ENCODE measurements at places on chromosomes 7 and 10. TPM values are rescaled to one million over a fixed set of nuclear protein-coding genes. Genes with fewer than 3 reads are reported as not detected.
A peak's percentile ranks its signal among the peaks of the same experiment; 100 is the strongest.

The SKAP2 gene
- total RNA-seq: 11.4 TPM

The MAGI2 gene
- 6.9 TPM for total RNA-seq

DNA sequence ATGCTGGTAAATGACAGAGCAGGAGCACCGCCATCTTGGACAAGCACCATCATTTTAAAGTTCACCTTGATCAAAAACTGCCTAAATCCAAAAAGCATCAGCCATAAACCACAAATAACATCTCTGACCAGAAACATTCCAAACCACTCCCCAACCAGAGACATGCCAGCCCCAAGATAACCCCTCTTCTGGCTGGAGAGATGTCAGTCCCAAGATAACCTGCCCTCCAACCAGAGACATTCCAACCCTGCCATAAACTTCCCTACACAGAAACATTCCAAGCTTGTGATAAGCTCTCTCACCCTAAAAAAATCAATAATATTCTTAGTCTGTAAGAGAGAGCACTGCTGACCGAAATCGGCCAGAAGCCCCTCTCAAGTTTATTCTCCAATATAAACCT lies 659.3 kb downstream of the XPNPEP1 start:
- DNase-seq: no peak

DNA sequence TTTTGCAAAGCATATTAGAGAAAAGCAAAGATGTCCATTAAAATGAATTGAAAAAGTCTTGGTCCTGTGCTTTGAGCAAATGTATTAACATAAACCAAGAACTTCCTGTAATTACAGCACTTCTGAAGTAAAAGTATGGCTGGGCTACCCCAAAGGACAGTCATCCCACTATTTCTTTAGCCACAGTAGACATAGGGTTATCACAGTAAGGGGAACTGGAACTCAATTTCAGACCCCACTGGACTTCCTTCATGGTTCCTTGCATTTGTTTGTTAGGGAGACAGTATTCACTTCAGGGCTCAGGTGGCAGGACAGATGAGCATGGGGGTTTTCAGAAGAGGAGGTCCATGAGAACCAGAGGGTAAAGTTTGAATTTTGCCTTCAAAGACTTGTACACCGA lies 203.1 kb upstream of the PDE1C start:
- DNase-seq: no peak

DNA sequence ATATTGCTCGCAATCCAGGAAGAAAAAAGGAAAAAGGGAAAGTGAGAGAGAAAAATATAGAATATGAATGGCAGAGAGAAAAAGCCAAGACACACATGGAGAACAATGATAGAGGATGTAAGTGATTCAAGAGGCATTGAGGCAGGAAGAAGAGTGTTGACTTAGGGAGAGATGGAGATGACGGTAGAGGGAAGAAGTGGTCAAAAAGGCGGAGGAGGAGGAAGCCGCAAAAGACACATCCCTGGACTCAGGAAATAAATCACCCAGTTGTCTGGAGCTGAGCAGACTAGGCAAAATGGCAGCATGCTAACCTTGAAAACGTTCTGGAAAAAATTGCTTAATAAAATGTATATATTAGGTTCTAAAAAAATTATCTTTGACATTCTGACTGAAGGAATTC lies 17.7 kb upstream of the GPR37 start:
- DNase-seq: no peak

GRCh38 chr7:101362334-101363195 lies at the start of gene COL26A1:
Gene COL26A1, plus strand, starts transcription at chr7:101362875. Its CDS starts 158 bp downstream, at chr7:101363033.
- DNase-seq: no peak

The NAT16 gene
- not detected for total RNA-seq

The MLXIPL gene
- 22.3 TPM for total RNA-seq

The NACAD gene
- 1.4 TPM for total RNA-seq

DNA sequence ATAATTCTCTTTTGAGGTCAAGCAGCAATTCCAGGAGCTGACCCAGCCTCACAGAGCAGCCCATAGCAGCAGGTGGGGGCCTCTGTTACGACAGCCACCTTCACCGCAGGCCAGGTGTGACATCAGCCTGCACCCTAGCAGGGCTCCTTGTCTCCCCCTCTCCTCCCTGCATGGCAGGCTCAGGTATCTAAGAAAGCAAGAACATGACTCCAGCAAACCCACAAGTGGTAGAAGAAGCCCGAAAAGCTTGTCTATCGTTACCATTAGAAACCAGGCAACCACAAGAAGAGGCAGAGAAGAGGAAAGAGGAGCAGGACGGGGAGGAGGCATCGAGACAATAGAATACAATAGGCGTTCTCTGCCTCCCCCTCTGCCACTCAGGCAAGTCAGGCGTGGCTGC lies 104.0 kb upstream of the PRR15 start:
- DNase-seq: no peak

DNA sequence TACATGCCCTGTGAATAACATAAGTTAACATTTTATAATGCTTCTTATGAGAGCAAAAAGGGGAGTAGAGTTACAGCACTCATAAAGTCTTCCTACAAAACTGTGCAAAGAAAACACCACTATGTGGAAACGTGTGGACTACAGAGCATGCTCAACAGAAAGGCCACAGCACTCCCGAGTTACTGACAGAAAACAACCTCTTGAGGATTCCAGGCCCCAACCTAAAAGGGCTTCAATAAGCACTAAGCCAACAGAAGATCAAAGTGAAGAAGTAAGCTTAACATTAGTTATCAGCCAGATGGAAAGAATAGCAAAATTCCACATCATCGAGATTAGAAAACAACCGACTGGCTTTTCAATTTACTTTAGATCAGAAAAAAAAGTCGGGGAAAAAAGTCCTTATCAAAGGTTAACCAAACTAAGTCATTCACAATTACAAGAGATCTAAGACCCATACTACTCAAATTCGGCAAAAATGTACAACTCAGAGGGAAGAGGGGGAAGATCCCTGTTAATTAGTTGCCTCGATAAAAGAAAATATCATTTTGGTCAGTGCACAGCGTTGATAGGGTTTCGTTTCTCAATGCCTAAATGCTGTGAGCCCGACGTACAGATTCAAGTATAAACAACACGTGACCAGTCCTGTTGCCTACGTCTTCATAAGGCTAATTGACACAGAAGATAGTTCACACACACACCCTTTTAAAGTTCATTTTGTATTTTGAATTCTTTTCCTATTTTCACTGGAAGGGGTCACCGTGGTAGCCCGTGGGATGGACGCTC lies 1.4 kb downstream of the KBTBD2 start:
- peak; percentile 82 for DNase-seq

GRCh38 chr7:128742206-128742605 lies 3.0 kb downstream of the CALU start:
- DNase-seq: no peak

- no peak for DNase-seq
Observed at GRCh38 chr7:99001482-99002147, 123.3 kb downstream of the TRRAP start.

GRCh38 chr7:101538596-101539459 lies 90.3 kb downstream of the MYL10 start:
- DNase-seq: no peak

The AGAP5 gene
- total RNA-seq: 5.4 TPM

DNA sequence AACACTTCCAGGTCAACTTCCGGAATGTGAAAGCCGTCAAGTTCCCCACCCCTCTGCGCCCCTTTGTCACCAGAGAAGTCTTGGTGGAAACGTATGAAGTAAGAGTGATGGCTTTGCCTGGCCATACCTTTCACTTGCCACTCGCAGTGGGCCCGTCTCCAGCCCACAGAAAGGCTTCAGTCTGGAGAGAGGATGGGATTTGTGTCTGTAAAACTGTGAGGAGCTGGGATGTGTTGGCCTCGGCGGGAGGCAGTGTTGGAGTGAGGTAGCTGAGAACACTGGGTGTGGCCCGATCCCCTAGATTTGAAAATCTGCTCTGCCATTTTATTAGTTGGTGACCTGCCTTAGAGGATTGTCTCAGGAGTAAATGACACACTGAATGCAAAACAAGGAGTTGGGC lies 6.4 kb downstream of the ADCK2 start:
- DNase-seq: no peak

GRCh38 chr7:73909996-73910395 lies 49.0 kb downstream of the TMEM270 start:
- DNase-seq: no peak

- no peak for DNase-seq
Observed at GRCh38 chr7:119545118-119545517, 727.9 kb upstream of the KCND2 start.

GRCh38 chr10:117165538-117166417 lies 27.7 kb upstream of the VAX1 start:
- DNase-seq: no peak

The FFAR4 gene
- total RNA-seq: 1.6 TPM

DNA sequence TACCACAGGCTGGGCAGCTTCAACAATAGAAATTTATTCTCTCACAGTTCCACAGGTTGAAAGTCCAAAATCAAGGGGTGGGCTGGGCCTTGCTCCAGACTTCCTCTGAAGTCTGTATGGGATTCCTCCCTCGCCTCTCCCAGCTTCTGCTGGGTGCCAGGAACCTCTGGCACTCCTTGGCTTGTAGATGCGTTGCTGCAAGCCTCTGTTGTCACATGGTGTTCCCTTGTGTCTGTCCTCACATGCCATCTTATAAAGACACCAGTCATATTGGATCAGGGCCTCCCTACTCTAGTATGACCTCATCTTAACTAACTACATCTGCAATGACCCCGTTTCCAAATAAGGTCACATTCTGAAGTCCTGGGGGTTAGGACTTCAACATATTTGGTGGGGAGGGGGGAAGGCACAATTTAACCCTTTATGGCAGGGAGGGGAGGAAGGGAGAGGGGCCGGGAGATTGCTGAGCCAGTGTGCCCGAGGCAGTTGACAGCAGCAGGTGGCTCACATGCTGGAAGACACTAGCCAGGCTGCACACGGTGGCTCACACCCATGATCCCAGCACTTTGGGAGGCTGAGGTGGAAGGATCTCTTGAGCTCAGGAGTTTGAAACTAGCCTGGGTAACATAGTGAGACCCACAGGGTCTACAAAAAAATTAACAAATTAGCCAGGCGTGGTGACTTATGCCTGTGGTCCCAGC lies 18.8 kb downstream of the ZNF282 start:
- DNase-seq: no peak

The GIMAP2 gene
- total RNA-seq: 7.3 TPM

DNA sequence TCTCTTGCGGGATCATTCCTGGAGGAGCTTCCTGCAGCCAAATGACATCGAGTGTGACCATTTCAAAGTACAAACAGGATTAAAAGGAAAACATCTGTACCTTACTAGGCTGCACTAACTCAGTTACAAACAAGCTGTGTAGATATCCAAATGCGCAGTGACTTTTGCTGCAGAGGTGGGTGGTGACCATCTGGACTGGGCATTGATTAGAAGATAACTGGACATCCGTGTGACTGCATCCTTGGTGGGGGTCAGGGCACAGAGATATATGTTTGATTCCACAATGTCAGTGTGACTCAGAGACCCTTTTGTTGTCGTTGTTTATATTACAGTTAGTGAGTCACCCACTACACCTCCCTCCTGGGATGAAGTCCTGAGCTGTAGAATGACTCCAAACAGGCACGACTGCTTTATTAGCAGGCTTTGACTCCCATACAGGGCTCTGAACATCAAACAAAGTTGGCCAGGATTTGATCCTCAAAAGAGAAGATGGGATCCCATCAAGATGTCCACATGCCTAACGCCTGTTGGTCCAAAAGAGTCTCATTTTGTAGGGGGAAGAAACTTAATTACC lies 56.7 kb upstream of the SDK1 start:
- no peak for DNase-seq

DNA sequence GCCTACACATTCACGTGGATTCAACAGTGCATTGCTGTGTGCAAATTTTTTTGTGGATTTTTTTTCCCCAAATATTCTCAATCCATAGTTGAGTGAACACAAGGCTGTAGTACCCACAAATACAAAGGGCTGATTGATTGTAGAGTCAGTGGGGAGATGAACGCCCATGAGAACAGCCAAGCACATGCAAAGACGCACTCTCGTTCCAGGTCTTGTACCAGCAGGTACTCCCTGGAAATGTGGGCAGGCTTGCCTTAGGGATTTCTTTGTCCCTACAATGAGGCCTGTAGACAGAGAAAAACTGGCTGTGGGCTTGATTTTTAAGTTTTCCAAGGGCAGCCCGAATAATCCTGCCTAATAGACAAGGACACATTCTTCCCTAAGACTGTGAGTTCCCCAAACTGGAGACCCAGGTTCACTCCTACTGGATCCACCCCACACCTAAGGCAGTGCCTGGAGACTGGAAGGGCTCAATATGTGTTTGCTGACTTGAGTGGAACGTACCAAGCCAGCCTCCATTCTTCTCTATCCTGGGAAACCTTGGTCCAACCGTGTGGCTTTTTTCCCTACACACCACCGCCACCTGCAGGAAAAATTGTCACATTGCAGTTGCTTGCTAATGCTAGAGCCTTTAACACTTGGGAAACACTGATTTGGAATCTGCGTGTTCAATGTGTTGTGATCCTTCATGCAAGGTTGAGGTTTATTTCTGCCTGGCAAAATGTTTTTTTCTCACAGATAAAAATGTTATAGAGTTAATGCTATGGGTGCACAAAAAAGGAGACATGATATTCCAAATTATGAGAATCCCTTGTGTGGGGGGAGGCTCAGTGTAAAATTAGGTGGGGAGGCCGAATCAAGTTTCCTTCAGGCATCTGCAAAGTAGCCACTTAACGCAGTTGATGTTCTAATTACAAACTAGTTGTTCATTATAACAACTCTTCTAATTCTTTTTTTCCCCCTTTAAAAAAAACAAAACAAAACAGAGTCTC lies 49.3 kb downstream of the PPP1R17 start:
- peak; percentile 53 for DNase-seq

- no peak for DNase-seq
Observed at GRCh38 chr7:124777268-124777667, 11.7 kb upstream of the GPR37 start.

- no peak for DNase-seq
Observed at GRCh38 chr7:51265066-51265907, 51.3 kb downstream of the COBL start.

The MRLN gene
- total RNA-seq: 15.7 TPM

GRCh38 chr7:43328336-43328735 lies 215.9 kb downstream of the HECW1 start:
- no peak for DNase-seq

DNA sequence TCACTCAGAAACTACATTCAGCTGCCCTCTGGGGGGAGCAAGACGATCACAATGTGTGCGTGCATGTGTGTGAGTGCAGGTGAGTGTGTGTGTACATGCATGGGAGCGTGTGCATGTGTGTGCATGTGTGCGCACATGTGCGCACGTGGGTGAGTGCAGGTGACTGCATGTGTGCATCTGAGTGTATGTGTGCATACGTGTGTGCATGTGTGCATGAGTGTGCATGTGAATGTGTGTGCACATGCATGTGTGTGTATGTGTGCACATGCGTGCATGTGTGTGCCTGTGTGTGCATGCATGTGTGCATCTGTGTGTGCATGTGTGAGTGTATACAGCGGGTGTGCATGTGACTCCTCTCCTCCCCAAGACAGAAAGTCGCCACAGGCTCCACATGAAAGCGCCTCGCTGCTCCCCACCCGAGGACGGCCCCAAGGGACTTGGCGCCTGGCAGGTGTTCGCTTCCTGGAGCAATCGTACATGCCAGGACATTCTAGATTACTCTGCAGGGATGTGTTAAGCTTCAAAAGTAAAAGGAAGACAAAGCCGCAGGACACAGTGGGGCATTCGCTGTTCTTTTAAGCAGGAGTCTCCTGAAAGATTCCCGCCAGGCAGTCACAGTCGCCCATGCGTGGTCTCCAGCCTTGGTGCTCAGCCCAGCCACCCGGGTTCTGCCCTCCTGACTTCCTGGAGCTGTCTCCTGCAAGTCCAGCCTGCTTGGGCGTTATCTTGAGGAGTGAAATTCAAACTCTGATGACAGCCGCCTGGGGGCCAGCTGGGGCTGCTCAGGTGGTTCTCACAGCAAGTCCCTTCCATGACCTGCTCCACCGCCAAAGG lies 42.0 kb upstream of the ADGRA1 start:
- no peak for DNase-seq

GRCh38 chr7:1855725-1856160 lies 185.7 kb downstream of the ELFN1 start:
- no peak for DNase-seq

GRCh38 chr7:40232242-40232893 lies 97.6 kb downstream of the SUGCT start:
- DNase-seq: peak; percentile 36

All from skin of body (tissue), 3 donors.